ENCODE measurements at places on chromosomes 5 and 9.

- DNase-seq = no peak
Measured at GRCh38 chr9:130300739-130301138, 35.2 kb downstream of the HMCN2 start.

GRCh38 chr9:113803811-113804589, 72.1 kb upstream of the ZNF618 start:
- no peak for DNase-seq

DNA sequence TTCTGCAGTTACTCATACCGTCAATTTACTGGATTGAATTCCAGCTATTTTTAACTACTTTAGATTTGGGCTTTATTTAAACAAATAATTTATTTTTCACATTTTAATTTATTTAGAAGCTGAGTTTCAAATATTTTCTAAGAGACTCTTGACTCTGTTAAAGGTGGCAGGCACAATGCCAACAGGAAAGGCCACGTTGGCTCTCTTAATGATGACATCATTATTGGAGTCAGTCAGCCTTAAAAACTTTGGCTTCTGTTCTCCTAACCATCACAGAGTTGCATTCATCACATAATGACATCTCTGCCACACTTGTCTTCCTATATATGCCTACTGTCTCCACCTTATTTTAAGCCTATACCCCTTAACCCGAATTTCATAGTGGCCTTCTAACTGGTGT, 172.3 kb upstream of the PLPPR1 start:
- no peak for DNase-seq

DNA sequence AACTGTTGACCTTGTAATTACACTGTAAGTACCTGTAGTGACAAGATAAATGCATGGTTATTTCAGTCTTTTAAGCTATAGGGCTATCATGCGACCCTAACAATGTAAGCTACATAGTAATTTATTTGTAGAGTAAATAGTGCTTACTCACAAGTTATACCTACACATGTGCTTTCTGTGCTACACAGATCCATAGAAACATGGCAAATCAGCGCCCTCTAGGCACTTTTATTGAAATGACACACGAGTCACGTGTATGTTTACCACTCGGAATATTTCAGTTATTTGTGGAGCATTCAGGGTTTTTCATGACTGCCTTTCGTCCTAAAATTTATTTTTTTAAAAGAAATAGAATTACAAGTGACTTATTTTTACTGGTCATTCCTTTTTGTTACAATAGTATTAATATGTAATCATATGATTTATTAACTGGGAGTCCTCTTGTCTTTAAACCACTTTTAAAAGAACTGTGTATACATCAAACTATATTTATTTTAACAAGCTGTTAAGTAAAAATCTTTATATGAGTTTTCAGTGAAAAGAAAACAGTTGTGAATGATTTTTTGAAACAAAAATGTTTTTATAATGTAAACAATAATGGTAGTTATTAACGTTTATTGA, 1242.3 kb upstream of the WWC1 start:
- no peak for DNase-seq

DNA sequence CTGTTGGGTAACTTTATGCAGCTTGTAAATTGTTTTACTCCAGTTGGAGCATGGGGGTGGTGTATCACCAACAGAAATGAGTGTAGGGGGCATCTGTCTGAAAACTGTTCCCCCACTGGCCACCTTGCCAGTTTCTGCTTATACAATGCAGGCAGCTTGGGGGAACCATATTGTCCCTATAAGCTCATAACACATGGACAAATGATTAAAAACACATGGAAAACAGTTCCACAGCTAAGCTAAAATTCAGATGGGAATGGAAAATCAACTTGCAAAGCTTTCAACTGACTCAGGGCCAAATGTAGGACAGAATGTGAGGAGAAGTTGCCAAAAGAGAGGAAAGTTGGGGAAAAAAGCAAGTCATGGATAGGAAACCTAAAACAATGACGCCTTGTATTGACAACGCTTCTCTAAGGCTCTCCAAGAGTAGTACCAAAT, 7.9 kb upstream of the CER1 start:
- no peak for DNase-seq

GRCh38 chr5:91848453-91848852, 465.3 kb upstream of the ARRDC3 start:
- no peak for DNase-seq

DNA sequence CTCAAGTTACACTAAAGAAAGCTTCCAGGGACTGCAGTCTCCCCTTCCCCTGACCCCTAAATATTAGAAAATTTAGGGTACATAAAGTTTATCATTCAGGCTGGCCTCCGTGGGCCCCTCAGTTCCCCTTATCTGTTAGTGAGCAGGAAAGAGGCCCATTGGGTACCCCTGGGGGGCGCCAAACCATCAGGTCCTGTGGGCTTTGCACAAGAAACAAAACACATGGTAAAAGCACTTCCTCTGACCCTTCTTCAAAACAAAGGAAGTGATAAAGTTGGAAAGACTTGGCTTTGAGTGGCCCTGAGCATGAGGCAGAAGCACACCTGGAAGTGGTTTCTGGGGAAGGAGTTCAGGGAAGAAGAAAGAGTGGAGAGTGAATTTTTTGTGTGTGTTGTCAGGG, 213.0 kb downstream of the SMARCA2 start:
- no peak for DNase-seq

DNA sequence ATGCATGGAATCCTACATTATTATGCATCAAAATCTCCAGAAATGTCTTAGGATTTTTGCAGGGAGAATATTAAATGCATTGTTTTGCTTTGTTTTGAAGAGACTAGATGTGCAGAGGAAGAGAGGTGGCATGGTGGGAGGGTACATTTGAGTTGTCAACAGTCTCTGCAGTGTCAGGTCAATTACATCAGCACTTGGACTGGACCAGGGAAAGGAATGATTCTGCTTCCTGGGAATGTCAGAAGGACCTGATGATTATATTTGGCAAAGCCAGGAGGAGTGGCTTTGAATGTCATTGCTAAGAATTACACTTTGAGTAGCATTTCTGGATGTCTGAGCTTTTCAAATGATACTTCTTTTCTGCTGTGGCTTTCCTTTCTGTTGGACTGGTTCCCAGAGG, 17.5 kb upstream of the TMEFF1 start:
- DNase-seq = no peak

DNA sequence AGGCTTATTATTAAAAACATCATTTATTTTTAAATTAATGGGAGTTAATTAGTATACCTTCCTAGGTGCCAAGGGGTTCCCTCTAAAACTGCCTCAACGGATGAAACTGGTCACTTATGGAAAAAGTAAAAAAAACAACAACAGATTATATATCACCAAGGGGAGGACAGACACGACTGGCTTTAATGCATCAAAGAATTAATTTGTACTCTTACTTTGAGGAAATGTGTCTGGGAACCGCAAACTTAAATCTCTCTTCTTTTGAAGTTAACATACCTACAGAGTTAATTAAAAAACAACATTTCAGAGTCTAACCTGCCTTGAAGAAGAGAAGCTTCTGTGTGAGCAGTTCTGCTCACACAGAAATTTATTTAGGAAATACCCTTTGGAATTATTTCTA, 354.6 kb downstream of the LRRC70 start:
- no peak for DNase-seq

DNA sequence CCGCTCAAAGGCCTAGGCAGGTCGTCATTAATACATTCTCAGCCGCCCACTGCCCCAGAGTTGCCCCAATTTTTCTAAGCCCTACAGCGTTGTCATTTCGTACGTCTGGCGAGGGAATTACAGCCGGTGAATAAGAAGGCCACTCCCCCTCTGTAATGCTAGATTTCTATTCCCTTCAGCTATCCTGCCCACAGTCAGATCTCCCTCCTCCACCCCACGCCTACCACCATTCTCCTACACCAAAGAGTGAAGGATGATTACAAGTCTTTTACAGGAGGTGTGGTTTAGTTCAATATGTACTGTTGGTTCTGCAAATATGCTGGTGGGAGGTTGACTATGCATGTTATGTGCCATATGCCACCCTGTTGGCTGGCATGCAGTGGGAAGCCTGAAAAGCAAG, 83.7 kb upstream of the SMIM15 start:
- DNase-seq = no peak

DNA sequence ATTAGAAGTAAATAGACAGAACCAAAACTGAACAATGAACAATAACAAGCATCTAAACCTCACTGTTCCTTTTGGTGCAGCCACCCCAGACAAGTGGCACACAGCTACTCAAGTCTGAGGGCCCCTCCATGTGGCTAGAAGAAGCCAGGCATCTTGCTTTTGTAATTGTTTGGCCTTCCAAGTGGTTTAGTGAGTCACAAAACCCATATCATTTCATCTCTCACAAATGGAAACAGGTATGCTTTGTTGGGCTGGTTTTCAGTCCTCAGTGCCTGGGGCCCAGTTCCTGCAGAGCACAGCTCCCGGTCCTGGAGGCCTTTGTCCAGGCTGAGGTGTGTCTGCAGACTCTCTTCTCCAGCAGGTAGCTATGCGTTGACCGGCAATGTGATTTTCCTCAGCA, 16.7 kb downstream of the PRLR start:
- no peak for DNase-seq

DNA sequence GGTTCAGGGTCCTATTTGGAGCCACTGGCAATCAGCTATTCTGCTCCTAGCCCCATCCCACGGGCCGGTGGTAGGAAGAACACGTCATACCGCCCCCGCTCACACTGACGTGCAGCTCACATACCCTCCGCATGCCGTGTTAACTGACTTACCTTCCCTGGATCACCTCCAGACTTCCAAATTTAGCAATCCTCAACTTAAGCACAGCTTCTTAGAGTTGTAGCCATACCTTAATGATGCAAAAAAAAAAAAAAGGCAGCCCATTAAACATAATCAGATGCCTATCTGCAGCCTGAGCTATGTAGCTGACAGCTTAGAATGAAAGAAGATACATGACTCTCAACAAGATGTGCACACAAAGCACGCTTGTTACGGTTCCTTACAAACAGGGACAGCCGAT, 93.0 kb downstream of the IRX2 start:
- DNase-seq = no peak

DNA sequence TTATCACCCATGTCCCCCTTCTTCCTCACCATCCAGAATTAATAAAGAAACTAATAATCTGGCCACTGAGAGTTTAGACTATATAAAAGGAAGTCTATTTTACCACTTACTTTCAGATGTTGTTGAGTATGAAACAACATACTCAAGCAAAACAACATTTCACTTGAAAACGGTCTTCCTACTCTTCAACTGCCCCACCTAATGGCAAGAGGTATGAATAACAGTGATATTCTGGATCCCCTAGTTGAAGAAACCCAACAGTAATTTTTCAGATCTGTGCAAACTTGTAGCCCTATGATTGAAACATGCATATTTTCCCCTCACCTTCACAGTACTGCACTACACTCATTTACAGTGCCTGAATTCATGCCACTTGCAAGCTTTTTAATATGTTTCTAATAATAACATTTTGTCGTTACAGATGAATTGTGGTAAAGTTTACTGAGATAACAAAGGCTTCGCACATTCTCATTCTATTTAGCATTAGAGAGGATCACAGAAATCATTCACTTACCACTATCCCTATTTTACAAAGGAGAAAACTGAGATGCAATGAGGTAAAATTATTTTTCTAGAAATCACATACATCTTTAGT, 267.9 kb upstream of the PDE4D start:
- no peak for DNase-seq

- DNase-seq = no peak
Measured at GRCh38 chr9:37466037-37466709, 923 bp upstream of the ZBTB5 start.

DNA sequence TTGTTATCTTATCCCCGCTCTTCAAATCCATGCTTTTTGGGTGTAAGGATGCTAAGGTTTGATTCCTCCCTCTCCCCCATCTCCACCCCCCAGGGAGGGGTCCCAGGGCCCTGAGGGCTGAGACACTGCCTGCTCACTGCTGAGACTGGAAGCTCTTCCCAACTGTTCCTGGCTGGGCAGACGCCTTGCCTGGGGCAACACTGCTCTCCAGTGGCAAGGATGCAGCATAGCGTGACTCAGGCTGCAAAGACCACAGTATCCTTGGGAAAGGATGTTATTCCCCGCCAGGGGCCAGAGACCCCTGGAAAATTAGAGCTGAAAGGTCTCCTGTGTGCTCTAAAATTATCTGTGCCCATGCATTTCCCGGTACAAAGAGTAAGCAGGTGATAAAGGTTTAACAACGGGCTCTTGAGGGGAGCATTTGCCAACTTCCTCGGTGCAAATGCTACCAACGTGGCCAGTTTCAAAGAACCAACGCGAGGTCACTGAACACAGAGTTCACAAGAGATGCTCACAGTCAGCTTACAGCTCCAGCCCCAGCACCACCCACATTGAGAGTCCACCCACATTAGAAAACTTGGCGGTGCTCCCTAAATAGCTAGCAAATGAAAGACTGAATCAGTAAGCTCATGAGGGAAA, 271.9 kb downstream of the NSG2 start:
- no peak for DNase-seq

GRCh38 chr5:1883120-1883924, 597 bp upstream of the IRX4 start:
- no peak for DNase-seq

GRCh38 chr9:4581861-4582565, 80.1 kb upstream of the PLPP6 start:
- DNase-seq = no peak

DNA sequence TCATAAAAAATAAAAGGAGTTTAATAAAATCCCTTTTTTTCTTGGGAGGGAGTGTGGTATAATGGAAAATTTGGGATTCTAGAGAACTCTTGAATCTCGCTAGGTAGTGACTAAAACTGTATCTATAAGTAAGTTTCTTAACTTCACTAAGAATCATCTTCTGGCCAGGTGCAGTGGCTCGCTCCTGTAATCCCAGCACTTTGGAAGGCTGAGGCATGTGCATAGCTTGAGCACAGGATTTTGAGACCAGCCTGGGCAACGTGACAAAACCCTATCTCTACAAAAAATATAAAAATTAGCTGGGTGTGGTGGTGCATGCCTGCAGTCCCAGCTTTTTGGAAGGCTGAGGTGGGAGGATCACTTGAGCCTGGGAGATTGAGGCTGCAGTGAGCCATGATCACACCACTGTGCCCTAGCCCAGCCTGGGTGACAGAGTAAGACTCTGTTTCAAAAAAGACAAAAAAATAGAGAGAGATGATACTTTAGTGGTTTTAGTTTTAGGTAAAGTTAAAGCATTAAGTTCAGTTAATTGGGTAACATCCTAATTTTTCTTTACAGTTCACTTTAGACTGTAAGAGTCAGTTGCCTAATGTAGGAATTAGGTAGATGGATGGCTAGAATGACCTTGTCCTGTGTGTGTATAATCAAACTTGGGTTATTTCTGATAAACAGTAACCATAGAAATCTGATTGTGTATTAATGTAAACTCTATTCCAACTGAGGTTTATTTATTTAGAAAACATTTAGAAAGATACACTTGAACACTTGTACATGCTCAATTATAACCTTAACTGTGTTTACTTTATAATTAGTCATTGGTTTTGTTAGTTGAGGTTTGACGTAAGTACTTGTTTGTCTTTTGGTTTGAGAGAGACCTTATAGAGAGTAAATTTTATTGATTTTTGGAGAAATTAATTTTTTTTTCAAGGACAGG, 17.8 kb downstream of the UNC13B start:
- no peak for DNase-seq

GRCh38 chr5:99995407-99995806, 539.8 kb upstream of the FAM174A start:
- no peak for DNase-seq

- DNase-seq = no peak
Measured at GRCh38 chr5:82405618-82406204, 127.6 kb upstream of the RPS23 start.

Measured in stimulated activated CD8-positive, alpha-beta memory T cell treated with anti-CD3 and anti-CD28 coated beads, Interleukin-2, amount 100 ng/mL, for 48 hours (primary cell).